Esophagus muscularis mucosa (tissue), 4 donors: ENCODE measurements at places on chromosomes 3 and 15. TPM values are rescaled to one million over a fixed set of nuclear protein-coding genes. Genes with fewer than 3 reads are reported as not detected.

The CHDH gene
- 2.4 TPM for total RNA-seq

The MESP1 gene
- total RNA-seq, result 2.6 TPM

The SLC9C1 gene
- not detected for total RNA-seq

The GP5 gene
- total RNA-seq, result 0.17 TPM

The GABRG3 gene
- not detected for total RNA-seq

The MYO1E gene
- 39.9 TPM for total RNA-seq
